ENCODE measurements at places on chromosomes 5 and 9.

DNA sequence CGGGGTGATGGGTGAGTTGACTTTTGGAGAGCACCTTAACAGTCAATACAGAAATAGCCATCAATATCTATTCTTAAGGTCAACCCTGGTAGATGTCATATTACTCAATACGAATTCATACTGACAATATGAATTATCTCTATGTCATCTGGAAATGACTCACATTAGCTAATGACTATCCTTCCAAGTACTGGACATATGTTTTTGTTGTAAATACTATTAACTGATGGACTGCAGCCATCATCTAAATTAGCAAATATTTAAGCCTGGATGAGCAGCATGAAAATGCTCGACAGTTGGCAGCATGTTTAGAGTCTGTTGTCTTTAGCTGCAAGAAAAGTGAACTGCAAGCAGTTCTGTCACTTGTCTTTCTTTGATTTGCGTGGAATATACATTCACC is 19.6 kb upstream of the ISOC1 start:
- no peak for DNase-seq

GRCh38 chr5:54756796-54757402 is 228.5 kb downstream of the ESM1 start:
- no peak for DNase-seq

- DNase-seq: no peak
Observed at GRCh38 chr5:148255456-148255855, 13.1 kb upstream of the SPINK13 start.

DNA sequence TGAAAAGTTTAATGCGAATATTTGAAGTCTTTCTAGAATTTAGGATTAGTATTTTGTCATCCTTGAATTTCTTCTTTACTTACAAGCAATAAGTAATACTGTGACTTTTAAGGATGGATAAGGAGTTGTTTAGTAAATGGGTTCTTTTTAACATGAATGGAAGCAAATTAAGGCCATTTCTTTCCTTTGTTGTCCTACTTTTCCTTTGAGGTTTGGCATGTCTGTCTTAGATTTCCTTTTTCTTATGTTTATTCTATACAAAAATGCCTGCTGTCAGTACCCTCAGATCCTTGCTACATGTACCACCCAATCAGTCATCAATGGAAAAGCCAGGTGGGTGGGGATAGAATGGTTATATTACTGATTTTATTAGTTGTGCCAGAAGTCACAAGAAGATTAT is 10.2 kb downstream of the STX17 start:
- no peak for DNase-seq

DNA sequence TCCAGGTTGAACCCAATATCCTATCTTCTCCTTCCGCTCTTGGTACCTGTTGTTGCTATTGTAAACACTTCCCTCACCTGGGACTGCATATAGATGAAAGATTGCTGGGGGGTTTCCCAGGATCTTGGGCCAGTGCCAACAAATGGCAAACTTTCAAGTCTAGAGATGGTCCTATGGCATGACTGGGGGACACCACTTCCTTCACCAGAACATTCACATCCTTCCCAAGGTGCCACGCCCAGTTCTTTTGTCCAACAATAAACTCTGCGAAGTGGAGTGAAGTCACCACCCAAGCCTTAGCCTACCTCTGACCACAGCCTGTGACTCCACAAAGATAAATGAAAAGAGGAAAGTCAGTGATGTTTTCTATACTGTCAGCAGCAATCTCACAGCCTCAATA is 34.4 kb downstream of the DOCK8 start:
- DNase-seq: no peak

DNA sequence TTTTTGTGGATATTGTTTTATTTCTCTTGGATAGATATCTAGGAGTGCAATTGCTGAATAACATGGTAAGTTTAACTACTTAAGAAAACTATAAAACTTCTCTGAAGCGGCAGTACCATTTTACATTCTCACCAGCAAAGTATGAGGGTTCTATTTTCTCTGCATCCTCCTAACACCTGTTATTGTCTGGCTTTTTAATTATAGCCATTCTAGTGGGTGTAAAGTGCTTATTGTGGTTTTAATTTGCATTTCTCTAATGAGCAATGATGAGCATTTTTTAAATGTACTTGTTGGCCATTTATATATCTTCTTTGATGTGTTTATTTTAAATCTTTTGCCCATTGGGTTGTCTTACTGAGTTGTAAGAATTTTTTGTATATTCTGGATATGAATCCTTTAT is 28.7 kb downstream of the SMIM32 start:
- DNase-seq: no peak

DNA sequence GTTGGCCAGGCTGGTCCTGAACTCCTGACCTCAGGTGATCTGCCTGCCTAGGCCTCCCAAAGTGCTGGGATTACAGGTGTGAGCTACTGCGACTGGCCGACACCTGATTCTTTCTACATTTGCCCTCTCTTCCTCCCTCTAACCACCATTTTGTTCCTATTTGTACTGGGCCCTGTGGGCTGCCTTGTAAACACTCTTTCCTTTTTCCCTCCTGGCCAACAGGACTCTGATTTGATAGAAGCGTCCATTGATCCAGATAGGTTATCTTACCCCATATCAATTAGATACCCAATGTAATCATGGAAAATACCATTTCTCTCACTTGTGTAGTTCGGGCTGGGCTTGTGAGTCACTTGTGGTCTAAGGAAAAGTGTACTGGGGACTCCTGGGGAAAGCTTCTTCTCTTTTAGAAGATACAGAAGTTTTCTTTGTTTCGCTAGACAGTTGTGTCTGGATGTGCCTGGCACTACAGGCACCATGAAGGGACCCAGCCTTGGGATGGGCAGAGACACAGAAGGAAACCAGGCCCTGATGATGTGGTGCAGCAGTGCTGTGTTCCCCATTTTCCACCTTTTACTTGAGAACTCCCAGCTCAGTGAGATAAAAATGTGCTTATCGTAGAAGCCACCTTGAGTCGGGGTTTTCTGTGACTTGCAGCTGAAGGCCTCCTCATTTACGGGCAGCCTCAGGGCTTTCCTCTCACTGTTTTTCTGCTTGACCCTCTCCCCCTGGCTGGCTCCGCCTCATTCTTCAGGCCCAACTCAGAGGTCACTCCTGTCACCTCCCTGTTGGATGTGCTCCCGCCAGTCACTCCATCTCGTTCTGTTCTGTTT is 32.8 kb upstream of the CPEB4 start:
- no peak for DNase-seq

GRCh38 chr9:129604766-129605163 is 16.1 kb downstream of the C9orf50 start:
- no peak for DNase-seq

DNA sequence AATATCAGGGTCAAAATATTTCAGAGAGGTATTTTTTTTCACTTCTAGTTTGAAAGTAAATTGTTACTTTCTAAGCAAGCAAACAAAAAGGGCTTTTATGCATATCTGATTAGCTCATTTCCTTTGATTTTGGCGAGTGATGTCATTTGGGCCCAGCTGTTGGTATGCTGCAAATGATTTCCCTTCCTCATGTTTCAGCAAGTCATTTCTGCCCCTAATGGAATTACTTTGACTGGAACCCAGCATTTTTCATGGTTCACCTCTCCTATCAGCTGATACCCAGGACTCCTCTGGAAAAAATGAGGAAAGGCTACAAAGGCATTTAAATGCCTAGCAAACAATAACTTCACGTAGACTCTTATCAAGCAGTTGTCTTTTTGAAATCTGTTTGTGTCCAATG is 500.6 kb downstream of the EBF1 start:
- no peak for DNase-seq
